ENCODE measurements at places on chromosomes 7 and 10.

- no peak overlapping the region for H3K4me3 ChIP-seq
- peak overlapping the region; percentile 2 for H3K27ac ChIP-seq
- peaks cover 2% of the 10 kb centered on the region for H3K36me3 ChIP-seq
- H3K4me1 ChIP-seq: peaks cover 15% of the 10 kb centered on the region
- H3K27me3 ChIP-seq: peaks cover 11% of the 10 kb centered on the region
Observed at GRCh38 chr10:46293832-46294640, 7.2 kb downstream of the ANTXRL start.

GRCh38 chr7:143415742-143416397 lies 7.2 kb upstream of the EPHA1 start:
- H3K27me3 ChIP-seq: no peaks in the 10 kb centered on the region
- H3K36me3 ChIP-seq: no peaks in the 10 kb centered on the region
- H3K4me3 ChIP-seq: no peak overlapping the region
- peaks cover 6% of the 10 kb centered on the region for H3K4me1 ChIP-seq
- DNase-seq: no peak
- H3K27ac ChIP-seq: no peak overlapping the region

GRCh38 chr10:133457100-133457841 lies 3.5 kb downstream of the SCART1 start:
- no peaks in the 10 kb centered on the region for H3K4me1 ChIP-seq
- peak; percentile 3 for DNase-seq

DNA sequence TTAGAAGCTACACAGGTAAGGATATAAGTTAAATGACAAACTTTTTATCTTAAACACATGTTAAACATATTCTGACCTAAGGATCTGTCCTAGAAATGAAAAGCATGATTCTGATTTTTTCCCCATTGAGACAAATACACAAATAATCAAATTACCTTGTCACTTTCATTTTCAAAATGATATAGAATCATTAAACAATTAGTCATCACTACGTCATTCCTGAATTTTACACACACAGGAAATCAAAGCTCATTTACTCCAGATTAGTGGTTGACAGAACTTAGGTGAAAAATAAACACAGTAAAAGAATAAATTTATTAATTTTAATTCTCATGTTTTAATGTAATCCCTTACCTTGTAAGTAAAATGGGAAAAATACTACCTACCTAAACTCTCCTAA lies 89.0 kb downstream of the AASS start:
- no peaks in the 10 kb centered on the region for H3K27me3 ChIP-seq
- no peaks in the 10 kb centered on the region for H3K36me3 ChIP-seq
- no peak for DNase-seq
- no peak overlapping the region for H3K4me3 ChIP-seq
- H3K4me1 ChIP-seq: no peaks in the 10 kb centered on the region
- H3K27ac ChIP-seq: no peak overlapping the region

DNA sequence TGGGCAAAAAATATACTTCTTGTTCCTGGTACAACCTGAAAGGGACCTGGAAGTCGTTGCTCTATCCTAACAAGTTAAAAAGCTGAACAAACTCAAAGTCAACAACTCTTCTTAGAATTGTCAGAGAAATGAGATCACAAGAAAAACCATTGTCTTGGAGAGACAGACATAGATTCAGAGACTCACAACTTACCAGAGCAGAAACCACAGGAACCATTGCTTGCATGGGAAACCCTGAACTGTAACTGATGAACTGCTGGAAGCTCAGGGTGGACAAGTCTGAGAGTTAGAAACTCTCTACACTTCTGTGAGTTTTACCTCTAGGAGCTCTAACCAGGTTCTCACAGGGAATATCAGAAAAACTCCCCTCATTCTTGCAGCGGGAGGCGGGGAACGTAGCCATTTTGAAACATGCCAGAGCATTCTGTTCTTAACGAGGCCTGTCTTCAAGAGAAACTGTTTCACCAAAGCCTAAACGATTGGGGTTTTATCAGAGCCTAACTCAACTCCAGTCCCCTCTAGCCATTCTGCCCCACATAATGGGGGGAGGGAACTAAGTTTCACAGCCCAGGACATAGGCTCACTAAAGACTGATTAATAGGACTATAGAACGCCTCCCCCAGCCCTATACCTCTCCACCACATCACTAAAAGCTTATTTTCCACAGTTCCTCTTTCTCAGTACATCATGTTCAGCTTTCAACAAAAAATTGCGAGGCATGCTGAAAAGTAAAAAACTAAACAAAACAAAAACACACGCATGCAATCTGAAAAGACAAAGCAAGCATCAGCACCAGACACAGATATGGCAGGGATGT lies 12.0 kb upstream of the GSDME start:
- no peak overlapping the region for H3K4me3 ChIP-seq
- H3K27ac ChIP-seq: peak overlapping the region; percentile 21
- H3K27me3 ChIP-seq: peaks cover 21% of the 10 kb centered on the region
- H3K36me3 ChIP-seq: peaks cover 8% of the 10 kb centered on the region
- no peak for DNase-seq

- no peaks in the 10 kb centered on the region for H3K27me3 ChIP-seq
- DNase-seq: no peak
- no peak overlapping the region for H3K27ac ChIP-seq
- H3K36me3 ChIP-seq: no peaks in the 10 kb centered on the region
- no peaks in the 10 kb centered on the region for H3K4me1 ChIP-seq
Observed at GRCh38 chr10:119415536-119416503, 126.7 kb downstream of the RGS10 start.

- no peaks in the 10 kb centered on the region for H3K36me3 ChIP-seq
- peaks cover 2% of the 10 kb centered on the region for H3K27me3 ChIP-seq
- H3K4me3 ChIP-seq: no peak overlapping the region
- peaks cover 21% of the 10 kb centered on the region for H3K4me1 ChIP-seq
- no peak overlapping the region for H3K27ac ChIP-seq
Observed at GRCh38 chr10:132574783-132575319, 37.3 kb downstream of the INPP5A start.

- peak within 1 kb of the TSS; percentile 96 for H3K27ac ChIP-seq
- peak within 1 kb of the TSS; percentile 94 for H3K4me3 ChIP-seq
- peaks cover 30% of the 10 kb centered on the region for H3K36me3 ChIP-seq
- no peaks in the 10 kb centered on the region for H3K27me3 ChIP-seq
- H3K4me1 ChIP-seq: peaks cover 46% of the 10 kb centered on the region
- DNase-seq: peak; percentile 94
Observed at GRCh38 chr7:76047811-76048667, at the start of the genes MDH2 and STYXL1. Gene MDH2, plus strand, starts transcription at chr7:76048106. Its CDS starts 55 bp downstream, at chr7:76048161. Gene STYXL1, minus strand, starts transcription at chr7:76048000. Its CDS starts 17,477 bp downstream, at chr7:76030523.

GRCh38 chr10:110755781-110756180 lies 111.6 kb downstream of the RBM20 start:
- no peak overlapping the region for H3K4me3 ChIP-seq
- peaks cover 30% of the 10 kb centered on the region for H3K4me1 ChIP-seq
- no peak overlapping the region for H3K27ac ChIP-seq
- peaks cover 5% of the 10 kb centered on the region for H3K36me3 ChIP-seq
- H3K27me3 ChIP-seq: no peaks in the 10 kb centered on the region

- no peaks in the 10 kb centered on the region for H3K27me3 ChIP-seq
- peak; percentile 90 for DNase-seq
- peak within 1 kb of the TSS; percentile 100 for H3K27ac ChIP-seq
- peak within 1 kb of the TSS; percentile 100 for H3K4me3 ChIP-seq
- H3K4me1 ChIP-seq: peaks cover 56% of the 10 kb centered on the region
Observed at GRCh38 chr7:127392566-127393367, at the start of gene ZNF800. Gene ZNF800, minus strand, starts transcription at chr7:127392708. Its CDS starts 1,151 bp downstream, at chr7:127391557.

DNA sequence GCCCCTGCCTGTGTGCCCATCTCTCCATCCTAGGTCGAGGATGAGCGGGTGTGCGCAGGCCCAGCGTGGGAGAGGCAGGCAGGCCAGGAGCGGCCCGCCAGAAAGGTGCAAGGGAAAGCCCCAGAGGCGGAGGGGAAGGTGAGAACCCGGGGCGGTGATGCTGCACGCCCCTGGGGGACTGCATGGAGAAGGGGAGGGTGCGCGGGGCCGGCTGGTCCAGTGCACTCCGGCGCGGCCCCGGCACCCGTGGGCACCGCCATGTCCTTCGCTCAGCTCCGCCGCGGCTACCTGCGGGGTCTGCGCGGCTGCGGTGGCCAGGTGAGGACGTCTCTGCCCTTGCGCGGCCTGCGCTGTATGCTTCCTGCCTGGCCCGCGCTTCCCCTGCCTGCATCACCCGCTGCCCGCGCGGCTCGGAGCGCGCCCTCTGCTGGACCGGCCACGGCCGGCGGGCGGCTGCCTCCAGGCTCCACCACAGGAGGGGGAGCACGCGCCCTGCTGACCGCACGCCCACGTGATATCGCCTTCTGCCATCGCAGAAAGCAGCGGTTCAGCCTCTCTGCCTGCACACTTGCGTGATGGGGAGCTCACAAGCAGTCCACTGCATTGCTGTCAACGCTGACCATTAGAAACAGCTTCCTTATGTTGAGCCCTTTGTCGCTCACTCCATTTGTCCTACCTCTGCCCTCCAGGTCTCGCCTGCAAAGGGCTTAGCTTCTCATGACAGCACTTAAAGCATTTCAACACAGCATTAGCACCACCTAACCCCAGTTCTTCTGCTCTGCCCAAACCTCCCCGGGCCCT lies 73.9 kb downstream of the CXCL12 start:
- H3K36me3 ChIP-seq: no peaks in the 10 kb centered on the region
- H3K27ac ChIP-seq: no peak overlapping the region
- H3K4me1 ChIP-seq: peaks cover 6% of the 10 kb centered on the region
- DNase-seq: peak; percentile 59

GRCh38 chr10:48336978-48337599 lies 30.6 kb downstream of the MAPK8 start:
- peaks cover 29% of the 10 kb centered on the region for H3K4me1 ChIP-seq
- H3K36me3 ChIP-seq: peaks cover 9% of the 10 kb centered on the region
- H3K27me3 ChIP-seq: no peaks in the 10 kb centered on the region
- no peak overlapping the region for H3K27ac ChIP-seq

- H3K4me1 ChIP-seq: peaks cover 22% of the 10 kb centered on the region
- H3K27ac ChIP-seq: no peak overlapping the region
- H3K4me3 ChIP-seq: no peak overlapping the region
Observed at GRCh38 chr7:141704112-141704511, 2.1 kb upstream of the DENND11 start.

- no peak overlapping the region for H3K4me3 ChIP-seq
- H3K4me1 ChIP-seq: no peaks in the 10 kb centered on the region
- no peaks in the 10 kb centered on the region for H3K27me3 ChIP-seq
Observed at GRCh38 chr7:31692451-31692850, 5.4 kb downstream of the PPP1R17 start.

GRCh38 chr10:126585249-126586017 lies 85.1 kb downstream of the C10orf90 start:
- H3K27me3 ChIP-seq: no peaks in the 10 kb centered on the region
- no peaks in the 10 kb centered on the region for H3K36me3 ChIP-seq
- H3K4me3 ChIP-seq: no peak overlapping the region
- no peak overlapping the region for H3K27ac ChIP-seq

GRCh38 chr7:52925332-52925731 lies 110.1 kb upstream of the POM121L12 start:
- no peak overlapping the region for H3K27ac ChIP-seq
- no peak overlapping the region for H3K4me3 ChIP-seq
- DNase-seq: no peak
- H3K36me3 ChIP-seq: no peaks in the 10 kb centered on the region

- no peaks in the 10 kb centered on the region for H3K27me3 ChIP-seq
- H3K27ac ChIP-seq: peak overlapping the region; percentile 100
- peaks cover 39% of the 10 kb centered on the region for H3K36me3 ChIP-seq
- peak overlapping the region; percentile 96 for H3K4me3 ChIP-seq
- no peak for DNase-seq
Observed at GRCh38 chr10:43408331-43408709, 666 bp downstream of the HNRNPF start.

- no peak overlapping the region for H3K4me3 ChIP-seq
- DNase-seq: no peak
- H3K27me3 ChIP-seq: no peaks in the 10 kb centered on the region
- H3K36me3 ChIP-seq: no peaks in the 10 kb centered on the region
- H3K27ac ChIP-seq: no peak overlapping the region
- no peaks in the 10 kb centered on the region for H3K4me1 ChIP-seq
Observed at GRCh38 chr7:85498031-85498430, 311.2 kb upstream of the SEMA3D start.

DNA sequence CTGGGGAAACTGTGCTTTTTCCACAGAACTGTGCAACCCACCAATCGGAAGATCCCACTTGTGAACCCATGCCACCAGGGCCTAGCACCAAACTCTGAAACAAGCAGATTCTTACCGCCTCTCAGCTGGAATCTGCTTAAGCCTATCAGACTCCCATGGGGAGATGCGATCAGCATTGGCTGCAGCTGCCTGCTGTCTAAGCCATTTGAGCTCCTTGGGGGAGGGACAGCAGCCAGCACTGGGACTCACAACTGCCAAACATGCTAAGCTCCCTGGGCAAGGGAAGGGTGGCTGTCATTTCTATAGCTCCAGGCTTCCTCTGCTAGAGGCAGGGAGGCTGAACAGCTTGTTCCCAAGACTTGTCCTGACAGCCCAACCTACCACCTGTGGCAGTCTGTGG lies 283.8 kb downstream of the CDK14 start:
- no peaks in the 10 kb centered on the region for H3K27me3 ChIP-seq
- H3K4me1 ChIP-seq: no peaks in the 10 kb centered on the region
- H3K36me3 ChIP-seq: no peaks in the 10 kb centered on the region
- DNase-seq: no peak

DNA sequence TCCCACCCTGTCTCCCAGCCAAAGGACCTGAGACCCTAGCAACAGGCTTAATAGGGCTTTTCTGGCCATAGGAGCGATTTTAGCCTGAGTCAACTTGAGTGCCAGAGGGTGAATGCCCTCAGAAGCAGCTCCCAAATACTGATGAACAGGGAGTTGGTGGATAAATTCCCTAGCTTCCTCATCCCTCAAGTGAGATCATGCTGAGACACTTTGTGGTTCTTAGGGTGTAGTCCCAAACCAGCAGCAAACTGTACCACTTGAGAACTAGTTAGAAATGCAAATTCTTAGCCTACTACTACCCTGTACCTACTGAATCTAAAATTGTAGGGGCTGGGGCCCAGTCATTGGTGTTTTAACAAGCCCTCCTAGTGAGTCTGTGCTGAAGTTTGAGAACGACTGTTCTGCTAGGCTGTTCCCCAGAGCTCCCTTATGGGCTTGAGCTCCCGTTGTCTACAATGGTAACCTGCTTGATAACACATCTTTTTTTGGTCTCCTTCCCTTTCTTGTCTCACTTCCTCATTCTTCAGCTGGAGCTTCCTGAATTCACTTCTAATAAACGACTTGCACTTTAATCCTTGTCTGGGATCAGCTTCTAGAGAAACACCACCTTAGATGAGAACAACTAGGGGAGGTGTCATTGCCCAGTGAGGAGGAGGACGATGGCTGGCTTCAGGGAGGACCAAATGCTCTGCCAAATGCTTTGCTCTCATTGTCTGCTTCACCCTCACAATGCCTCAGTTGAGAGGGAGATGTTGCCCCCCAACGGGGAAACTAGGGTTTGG lies 18.2 kb upstream of the CDH23 start:
- no peak for DNase-seq
- H3K27me3 ChIP-seq: peaks cover 3% of the 10 kb centered on the region
- peaks cover 16% of the 10 kb centered on the region for H3K4me1 ChIP-seq
- H3K36me3 ChIP-seq: no peaks in the 10 kb centered on the region
- H3K27ac ChIP-seq: no peak overlapping the region

DNA sequence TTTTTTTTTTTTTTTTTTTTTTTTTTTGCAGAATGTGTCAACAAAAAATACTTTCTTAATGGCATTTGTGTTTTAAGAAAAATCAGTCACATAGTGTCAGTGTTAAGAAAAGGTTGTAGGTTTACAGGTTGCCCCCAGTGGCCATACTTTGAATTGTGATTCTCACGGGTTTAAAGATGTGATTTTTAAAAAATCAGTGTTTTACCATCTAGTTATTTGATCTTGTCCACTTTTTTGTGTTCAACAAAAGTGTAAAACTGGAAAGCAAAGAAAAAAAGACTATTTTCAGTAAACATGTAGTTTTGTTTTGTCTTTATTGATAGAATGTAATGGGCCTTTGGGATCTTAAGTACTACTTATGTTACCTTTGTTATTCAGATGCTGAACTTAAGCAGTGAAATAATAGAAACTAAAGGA lies 25.7 kb downstream of the SUV39H2 start:
- H3K27ac ChIP-seq: no peak overlapping the region
- H3K36me3 ChIP-seq: peaks cover 51% of the 10 kb centered on the region
- peaks cover 28% of the 10 kb centered on the region for H3K4me1 ChIP-seq
- no peaks in the 10 kb centered on the region for H3K27me3 ChIP-seq
- no peak overlapping the region for H3K4me3 ChIP-seq
